ENCODE measurements at places on chromosomes 4 and X.

GRCh38 chr4:3475041-3475712 lies 12.1 kb downstream of the DOK7 start:
- no peak for DNase-seq

- DNase-seq, result no peak
These were observed 1.4 kb downstream of the SEL1L3 start for GRCh38 chr4:25861280-25861950.

DNA sequence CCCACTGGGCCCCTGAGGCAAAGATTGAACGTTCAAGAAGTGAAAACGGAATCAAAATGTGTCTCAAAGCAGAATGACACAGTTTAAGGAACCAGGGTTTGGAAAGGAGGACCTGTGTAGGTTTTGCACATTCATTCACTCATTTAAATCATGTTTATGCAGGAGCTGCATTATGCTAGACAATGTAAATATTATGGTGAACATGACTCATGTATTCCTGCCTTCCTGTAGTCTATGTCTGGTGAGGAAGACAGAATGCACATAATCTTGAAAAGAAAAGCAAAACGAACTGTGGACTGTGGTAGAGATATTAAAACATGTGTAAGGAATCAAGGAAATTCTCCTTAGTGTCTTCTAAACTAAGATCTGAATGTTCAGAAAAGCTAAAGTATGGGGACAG lies 311.8 kb upstream of the SMIM31 start:
- DNase-seq, result no peak

DNA sequence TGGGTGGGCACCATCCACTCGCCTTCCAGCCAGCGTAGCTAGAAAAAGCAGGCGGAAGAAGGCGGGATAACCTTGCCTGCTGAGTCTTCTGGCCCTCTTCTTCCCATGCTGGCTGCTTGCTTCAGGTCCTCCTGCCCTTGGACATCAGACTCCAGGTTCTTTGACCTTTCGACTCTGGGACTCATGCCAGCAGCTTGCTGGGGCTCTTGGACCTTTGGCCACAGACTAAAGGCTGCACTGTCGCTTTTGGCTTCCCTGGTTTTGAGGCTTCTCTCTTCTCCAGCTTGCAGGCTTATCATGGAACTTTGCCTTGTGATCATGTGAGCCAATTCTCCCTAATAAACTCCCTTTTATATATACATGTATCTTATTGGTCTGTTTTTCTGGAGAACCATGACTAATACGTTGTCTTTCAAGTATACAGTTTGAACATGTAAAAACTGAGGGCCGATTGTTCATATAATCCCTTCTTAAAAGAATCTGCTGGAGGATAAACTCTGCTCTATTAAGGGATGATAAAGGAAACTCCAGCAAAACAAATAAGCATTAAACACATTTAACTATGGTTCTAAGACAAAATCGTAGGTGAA lies 116.6 kb upstream of the LCORL start:
- DNase-seq, result no peak

DNA sequence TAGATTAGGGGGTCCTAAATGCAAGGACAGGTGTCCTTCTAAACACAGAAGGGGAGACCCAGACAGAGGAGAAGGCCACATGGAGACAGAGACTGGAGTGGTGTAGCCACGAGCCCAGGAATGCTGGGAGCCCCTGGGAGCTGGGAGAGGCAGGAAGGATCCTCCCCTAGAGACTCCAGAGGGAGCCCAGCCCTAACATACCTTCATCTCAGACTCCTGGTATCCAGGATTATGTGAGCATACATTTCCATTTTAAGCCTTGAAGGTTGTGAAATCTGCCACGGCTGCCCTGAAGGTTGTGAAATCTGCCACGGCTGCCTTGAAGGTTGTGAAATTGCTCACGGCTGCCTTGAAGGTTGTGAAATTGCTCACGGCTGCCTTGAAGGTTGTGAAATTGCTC lies 148.4 kb downstream of the ASMT start:
- DNase-seq, result no peak

DNA sequence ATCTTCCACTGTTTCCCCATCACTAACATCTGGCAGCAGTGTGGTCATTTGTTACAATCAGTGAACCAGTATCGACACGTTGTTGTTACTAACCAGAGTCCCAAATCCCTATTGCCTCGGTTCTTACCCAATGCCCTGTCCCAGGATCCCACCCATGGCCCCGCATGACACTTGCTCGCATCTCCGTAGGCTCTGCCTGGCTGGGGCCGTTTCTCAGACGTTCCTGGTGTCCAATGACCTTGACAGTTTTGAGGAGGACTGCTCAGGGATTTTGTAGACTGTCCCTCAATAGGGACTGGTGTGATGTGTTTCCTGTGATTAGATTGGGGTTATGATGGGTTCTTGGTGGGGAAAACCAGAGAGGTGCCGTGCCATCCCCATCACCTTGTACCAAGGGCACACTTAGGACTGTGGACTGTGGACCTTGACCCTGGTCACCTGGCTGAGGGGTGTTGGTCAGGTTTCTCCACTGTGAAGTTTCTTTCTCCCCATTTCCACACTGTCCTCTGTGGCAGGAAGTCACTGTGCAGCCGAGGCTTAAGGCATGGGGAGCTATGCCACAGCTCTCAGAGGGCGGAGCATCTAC lies 108.4 kb downstream of the ADRA2C start:
- no peak for DNase-seq

DNA sequence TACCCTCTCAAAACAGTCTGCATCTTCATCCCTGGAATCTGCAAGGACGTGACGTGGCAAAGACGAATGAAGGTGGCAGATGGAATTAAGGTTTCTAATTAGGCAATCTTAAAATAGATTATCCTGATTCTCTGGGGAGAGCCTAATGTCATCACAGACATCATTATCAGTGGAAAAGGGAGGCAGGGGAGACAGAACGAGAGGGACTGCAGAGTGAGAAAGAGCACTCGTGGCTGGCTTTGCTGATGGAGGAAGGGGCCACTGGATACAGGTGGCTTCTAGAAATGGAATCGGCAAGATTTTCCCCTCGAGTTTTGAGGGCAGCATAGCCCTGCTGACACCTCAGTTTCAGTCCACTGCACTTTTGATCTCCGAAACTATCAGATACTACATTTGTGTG lies 110.6 kb downstream of the ASMT start:
- no peak for DNase-seq

- no peak for DNase-seq
These were observed 116.3 kb downstream of the BMP15 start for GRCh38 chrX:51026862-51027261.

GRCh38 chr4:76659103-76659490 lies 224.1 kb downstream of the SHROOM3 start:
- no peak for DNase-seq

- DNase-seq, result no peak
These were observed 354.9 kb downstream of the GPAT3 start for GRCh38 chr4:83890816-83891215.

DNA sequence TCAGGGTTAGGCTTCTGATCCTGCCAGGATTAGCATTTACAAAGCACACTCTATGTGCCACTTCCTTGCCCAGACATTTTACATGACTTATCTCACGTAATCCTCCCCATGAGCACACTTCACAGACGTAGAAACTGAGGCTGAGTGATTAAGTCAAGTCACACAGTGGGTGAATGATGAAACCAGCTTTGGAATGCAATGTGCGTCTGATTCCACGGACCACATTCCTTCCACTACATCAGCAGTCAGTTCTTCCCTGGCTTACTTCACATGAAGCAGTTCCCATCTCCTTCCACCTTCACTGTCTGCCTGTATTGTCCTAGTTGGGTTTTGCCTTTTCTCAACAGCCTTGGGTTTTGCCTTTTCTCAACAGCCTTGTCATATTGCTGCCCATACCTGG lies 134.3 kb upstream of the PPARGC1A start:
- DNase-seq, result no peak

DNA sequence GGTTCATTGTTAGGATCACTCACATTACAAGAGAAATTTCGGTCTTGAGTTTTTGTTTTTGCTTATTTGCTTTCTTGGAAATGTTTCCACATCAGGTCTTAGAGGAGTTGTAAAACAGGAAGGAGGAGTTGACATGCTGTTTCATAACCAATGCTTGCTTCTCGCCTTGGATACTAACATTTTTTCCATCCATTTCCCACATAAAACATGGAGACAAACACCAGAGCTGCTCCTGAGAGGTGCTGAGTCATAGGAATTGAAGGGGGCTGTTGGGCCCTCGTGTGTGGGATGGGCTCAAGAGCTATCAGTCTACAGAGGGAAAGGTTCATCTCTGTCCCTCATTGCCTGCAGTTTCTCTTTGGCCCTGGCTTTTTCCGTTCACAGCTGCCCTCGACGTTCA lies 29.9 kb downstream of the TBL1X start:
- no peak for DNase-seq

DNA sequence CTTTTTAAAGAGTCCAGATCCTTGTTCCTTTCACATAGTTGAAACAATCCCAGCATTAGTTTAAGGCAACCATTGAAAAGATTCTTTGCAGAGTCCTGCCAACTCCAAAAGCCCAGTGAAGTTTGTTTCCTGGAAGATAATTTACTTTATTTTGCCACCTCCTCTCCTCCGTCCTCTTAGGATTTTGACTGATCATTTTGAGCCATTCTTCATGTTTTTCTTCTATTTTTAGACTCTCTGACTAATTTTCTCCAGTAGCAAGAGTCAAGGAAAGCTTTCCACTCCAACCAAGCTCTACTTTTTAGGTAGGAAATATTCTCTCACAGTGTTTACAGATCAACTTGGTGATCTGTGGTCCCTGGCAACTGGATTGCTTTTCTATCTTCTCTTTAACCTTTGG lies 10.3 kb downstream of the NCBP2L start:
- DNase-seq, result no peak

DNA sequence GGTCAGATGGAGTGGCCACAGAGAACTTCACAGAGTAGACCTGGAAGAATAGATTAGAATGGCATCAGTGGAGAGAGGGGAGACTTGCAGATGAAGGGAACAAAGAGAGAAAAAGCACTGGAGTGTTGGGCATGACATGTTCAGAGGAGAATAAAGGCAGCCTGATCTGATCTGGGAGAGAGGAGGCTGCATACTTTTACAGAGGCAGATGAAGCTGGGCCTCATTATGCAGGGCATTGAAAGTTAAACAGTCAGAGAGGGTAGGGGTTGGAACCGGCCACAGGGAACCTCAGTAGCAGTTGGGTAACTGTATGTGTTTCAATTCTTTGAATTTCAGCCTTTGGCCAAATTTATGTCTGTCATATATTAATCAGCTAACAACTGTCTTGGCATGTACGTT lies 61.2 kb downstream of the SH3BGRL start:
- DNase-seq, result no peak

DNA sequence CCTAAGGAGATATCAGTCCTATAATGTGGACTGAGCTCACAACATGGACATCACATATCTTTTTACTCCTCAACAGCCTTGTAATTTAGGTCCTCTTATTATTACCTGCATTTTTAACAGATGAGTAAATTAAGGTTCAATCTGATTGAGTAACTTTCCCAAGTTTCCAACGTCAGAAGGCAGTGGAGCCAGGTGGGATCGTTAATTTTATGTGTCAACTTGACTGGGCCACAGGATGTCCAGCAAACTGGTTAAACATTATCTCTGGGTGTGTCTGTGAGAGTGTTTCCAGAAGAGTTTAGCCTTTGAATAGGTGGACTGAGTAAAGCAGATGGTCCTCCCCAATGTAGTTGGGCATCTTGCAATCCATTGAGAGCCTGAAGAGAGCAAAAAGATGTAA lies 59.0 kb upstream of the SLIT2 start:
- no peak for DNase-seq

GRCh38 chr4:76487621-76488020 lies 52.6 kb downstream of the SHROOM3 start:
- no peak for DNase-seq

- DNase-seq, result no peak
These were observed 18.5 kb downstream of the HERC3 start for GRCh38 chr4:88610771-88611170.

DNA sequence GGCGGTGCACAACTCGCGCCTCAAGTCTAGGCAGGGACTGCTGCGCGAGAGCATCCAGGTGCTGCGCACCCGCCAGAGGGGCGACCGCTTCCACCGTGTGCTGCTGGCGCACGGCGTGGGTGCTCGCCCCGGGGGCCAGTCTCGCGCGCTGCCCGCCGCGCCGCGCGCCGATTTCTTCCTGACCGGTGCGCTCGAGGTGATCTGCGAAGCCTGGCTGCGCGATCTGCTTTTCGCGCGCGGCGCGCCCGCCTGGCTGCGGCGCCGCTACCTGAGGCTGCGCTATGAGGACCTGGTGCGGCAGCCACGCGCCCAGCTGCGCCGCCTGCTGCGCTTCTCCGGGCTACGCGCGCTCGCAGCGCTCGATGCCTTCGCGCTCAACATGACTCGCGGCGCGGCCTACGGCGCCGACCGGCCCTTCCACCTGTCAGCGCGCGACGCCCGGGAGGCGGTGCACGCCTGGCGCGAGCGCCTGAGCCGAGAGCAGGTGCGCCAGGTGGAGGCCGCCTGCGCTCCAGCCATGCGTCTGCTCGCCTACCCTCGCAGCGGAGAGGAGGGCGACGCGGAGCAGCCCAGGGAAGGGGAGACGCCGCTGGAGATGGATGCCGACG lies 1.3 kb downstream of the CHST7 start:
- DNase-seq, result no peak

GRCh38 chr4:19381068-19381467 lies 870.6 kb upstream of the SLIT2 start:
- DNase-seq, result no peak

DNA sequence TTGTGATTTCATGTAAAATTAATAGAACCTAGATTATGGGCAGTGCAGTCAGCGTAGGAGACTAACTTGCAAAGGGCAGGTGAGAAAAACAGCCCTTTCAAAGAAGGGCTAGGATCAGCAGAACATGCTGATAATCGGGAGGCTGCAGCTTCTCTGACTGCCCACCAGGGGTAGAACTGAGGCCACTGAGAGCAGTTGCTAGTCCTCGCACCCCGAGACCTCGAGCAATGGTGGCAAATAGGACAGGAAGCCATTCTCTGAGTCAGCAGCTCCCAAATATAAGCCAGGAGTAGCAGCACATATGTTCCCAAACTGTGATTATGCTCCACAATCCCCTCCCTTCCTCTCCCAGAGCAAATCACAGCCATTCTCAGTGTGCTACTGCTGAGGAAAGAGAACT lies 186.5 kb downstream of the MSL3 start:
- no peak for DNase-seq

- no peak for DNase-seq
These were observed 19.0 kb downstream of the MRPL1 start for GRCh38 chr4:77881460-77882295.

GRCh38 chrX:2410279-2411020 lies 90.3 kb downstream of the DHRSX start:
- no peak for DNase-seq

DNA sequence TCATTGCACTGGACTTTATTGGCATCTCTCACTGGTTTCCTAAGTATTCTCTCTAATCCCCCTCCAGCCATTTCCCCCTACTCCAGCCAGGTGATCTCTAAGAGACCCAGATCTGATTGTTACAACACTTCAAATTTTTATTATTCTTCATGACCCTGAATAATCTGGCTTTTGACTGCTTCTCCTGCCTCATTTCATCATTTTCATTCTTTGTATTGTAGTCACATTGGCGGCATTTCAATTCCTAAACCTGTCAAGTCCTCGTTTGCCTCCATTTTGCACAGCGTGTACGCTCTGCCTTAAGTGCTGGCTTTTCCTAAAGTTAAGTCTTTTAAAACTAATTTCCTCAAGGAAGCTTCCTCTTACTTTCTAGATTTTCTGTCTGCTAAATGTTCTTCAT lies 31.6 kb downstream of the UBE2K start:
- DNase-seq, result no peak

GRCh38 chr4:72352711-72353110 lies 216.3 kb downstream of the ADAMTS3 start:
- no peak for DNase-seq

Data from stimulated activated CD4-positive, alpha-beta T cell treated with anti-CD3 and anti-CD28 coated beads, Interleukin-1b, Interleukin-23, amount 100 ng/mL, for 1 hour (primary cell).